ENCODE measurements at places on chromosomes 16 and 17. TPM values are rescaled to one million over a fixed set of nuclear protein-coding genes. Genes with fewer than 3 reads are reported as not detected.

DNA sequence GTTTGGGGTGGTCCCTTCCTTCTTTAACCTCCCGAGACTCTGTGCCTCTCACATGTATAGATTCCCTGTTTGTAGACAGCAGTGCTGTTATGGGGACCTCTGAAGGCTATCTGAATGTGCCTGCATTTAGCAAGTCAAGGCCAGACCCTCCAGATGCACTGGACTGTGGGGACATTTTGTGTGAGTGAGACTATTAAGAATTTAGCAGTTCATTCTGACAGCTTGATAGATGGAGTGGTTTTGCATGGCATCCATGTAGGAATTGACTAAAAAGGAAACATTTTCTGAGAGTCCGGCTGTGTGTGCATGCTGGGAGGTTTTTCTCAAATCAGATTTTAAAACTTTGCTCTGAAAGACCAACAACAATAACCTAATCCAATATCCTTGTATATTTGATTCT is 226.3 kb downstream of the MSI2 start:
- H3K27me3 ChIP-seq = no peaks in the 10 kb centered on the region
- DNase-seq = peak; percentile 38
- no peaks in the 10 kb centered on the region for H3K36me3 ChIP-seq
- H3K4me3 ChIP-seq = peak overlapping the region; percentile 36

DNA sequence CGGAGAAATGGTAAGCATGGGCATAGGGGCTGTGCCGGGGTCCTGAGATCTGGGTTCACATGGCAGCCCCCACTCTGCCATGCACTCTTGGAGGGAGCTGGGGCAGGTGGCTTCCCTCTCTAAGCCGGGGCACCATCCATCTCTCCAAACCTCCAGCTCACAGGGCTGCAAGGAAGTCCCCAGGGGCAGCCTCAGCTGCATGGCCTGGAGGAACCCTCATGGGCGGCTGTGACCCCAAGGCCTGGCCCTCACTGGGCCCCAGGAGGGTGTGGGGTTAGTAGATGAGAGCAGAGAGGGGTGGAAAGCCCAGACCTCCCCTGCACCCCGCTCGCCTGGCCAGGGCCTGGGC is 2.6 kb downstream of the CTRB2 start:
- no peak for DNase-seq
- H3K4me3 ChIP-seq = no peak overlapping the region
- no peaks in the 10 kb centered on the region for H3K27me3 ChIP-seq
- H3K27ac ChIP-seq = no peak overlapping the region
- no peaks in the 10 kb centered on the region for H3K36me3 ChIP-seq
- no peaks in the 10 kb centered on the region for H3K4me1 ChIP-seq

CDR2L gene
- total RNA-seq = 23.9 TPM

DNA sequence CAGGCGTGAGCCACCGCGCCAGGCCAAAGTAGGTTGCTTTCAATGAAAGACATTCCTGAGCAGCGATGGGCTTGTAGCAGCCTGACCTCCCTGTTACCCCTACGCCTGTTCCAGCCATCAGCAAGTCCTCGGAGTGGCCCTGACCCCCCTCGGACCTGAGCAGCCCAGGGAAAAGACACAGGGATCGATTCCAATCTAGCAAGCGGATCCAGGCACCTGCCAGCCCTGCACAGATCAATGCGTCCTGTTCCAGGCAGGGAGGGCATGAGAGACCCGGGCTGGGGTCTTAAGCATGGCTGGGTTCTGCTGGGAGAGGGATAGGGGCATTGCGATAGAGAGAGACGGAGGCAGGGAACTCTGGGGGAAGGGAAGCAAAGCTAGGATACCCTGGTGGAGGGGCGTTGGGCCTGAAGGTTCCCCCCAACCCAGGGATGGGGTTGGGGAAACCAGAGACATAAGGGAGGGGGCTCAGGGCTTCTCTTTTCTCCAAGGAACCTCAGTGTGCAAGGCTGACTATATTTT is 21.9 kb downstream of the SRCIN1 start:
- H3K36me3 ChIP-seq = no peaks in the 10 kb centered on the region
- H3K4me3 ChIP-seq = no peak overlapping the region
- no peaks in the 10 kb centered on the region for H3K4me1 ChIP-seq
- peaks cover 7% of the 10 kb centered on the region for H3K27me3 ChIP-seq
- DNase-seq = no peak
- no peak overlapping the region for H3K27ac ChIP-seq

- DNase-seq = no peak
- no peaks in the 10 kb centered on the region for H3K4me1 ChIP-seq
- H3K27ac ChIP-seq = no peak overlapping the region
- H3K4me3 ChIP-seq = no peak overlapping the region
These were observed 144.1 kb downstream of the RBFOX3 start for GRCh38 chr17:79466562-79467350.

LPO gene
- total RNA-seq = not detected

ZNF750 gene
- total RNA-seq = not detected

ATXN7L3 gene
- total RNA-seq = 60.4 TPM

GRCh38 chr17:29959658-29960337 is 18.4 kb downstream of the EFCAB5 start:
- peaks cover 14% of the 10 kb centered on the region for H3K4me1 ChIP-seq
- H3K4me3 ChIP-seq = no peak overlapping the region
- no peaks in the 10 kb centered on the region for H3K27me3 ChIP-seq
- no peaks in the 10 kb centered on the region for H3K36me3 ChIP-seq

DNA sequence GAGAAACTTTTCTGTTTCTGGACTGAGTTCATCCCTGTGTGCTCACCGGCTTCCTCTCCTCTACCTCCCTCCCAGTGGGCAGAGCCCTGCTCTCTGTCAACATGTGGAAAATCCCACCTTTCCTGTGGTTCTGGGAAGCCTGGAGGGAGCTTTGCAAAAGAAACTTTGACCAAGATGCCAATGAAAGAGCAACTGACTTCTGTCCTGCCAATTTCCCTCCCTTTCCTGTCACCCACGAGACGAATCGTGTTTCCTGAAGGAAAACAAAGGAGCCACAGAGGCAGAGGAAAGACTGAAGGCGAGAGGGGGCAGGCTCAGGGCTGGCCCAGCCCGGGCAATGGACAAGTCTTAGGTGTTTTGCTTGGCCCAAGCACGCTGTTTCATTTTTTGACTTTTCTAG is 82.8 kb downstream of the PLCG2 start:
- H3K27ac ChIP-seq = no peak overlapping the region
- no peak overlapping the region for H3K4me3 ChIP-seq
- no peaks in the 10 kb centered on the region for H3K4me1 ChIP-seq
- DNase-seq = no peak
- no peaks in the 10 kb centered on the region for H3K36me3 ChIP-seq

DNA sequence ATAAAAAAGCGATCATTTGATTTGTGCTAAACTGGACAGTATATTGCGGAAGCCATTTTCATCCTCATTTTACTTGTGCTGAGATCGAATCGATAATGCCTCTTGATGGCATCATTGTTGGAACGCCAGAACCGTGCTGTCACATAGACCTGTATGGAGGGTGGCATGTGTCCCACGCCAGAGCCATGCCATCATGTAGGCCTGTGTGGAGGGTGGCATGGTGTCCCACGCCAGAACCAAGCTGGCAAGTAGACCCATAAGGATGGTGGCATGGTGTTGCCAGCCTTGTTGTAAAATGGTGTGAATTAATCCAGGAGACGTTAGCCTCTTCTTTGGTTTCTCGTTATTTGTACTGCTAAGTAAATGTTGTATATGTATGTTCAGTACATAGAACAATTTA is 222.7 kb upstream of the CHMP6 start:
- no peaks in the 10 kb centered on the region for H3K27me3 ChIP-seq
- no peak overlapping the region for H3K27ac ChIP-seq
- peaks cover 7% of the 10 kb centered on the region for H3K4me1 ChIP-seq
- no peak for DNase-seq
- no peak overlapping the region for H3K4me3 ChIP-seq

TP53TG3B gene
- not detected for total RNA-seq

DNA sequence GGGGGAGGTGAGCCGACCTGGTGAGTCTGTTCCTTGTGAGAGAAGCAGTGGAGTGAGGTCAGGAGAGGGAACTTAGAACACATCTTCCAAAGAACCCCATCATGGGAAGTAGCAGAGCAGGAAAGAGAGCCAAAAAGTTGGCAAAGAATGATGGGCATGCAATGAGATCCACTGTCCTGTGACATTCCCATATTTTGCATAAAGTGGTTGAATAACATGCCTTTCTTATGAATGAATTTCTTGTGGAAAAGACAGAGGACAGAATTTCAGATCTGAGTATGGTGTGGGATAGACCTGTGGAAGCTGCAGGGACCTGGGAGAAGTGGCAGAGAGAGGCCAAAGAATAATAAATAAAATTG is 41.3 kb downstream of the TMEM100 start:
- no peak overlapping the region for H3K27ac ChIP-seq
- H3K4me1 ChIP-seq = no peaks in the 10 kb centered on the region
- H3K4me3 ChIP-seq = no peak overlapping the region
- no peaks in the 10 kb centered on the region for H3K27me3 ChIP-seq

GRCh38 chr16:84544031-84544773 is 39.7 kb upstream of the MEAK7 start:
- H3K4me1 ChIP-seq = no peaks in the 10 kb centered on the region
- DNase-seq = peak; percentile 19
- no peak overlapping the region for H3K27ac ChIP-seq
- H3K27me3 ChIP-seq = no peaks in the 10 kb centered on the region
- no peak overlapping the region for H3K4me3 ChIP-seq

ST6GALNAC1 gene
- total RNA-seq = not detected

DNA sequence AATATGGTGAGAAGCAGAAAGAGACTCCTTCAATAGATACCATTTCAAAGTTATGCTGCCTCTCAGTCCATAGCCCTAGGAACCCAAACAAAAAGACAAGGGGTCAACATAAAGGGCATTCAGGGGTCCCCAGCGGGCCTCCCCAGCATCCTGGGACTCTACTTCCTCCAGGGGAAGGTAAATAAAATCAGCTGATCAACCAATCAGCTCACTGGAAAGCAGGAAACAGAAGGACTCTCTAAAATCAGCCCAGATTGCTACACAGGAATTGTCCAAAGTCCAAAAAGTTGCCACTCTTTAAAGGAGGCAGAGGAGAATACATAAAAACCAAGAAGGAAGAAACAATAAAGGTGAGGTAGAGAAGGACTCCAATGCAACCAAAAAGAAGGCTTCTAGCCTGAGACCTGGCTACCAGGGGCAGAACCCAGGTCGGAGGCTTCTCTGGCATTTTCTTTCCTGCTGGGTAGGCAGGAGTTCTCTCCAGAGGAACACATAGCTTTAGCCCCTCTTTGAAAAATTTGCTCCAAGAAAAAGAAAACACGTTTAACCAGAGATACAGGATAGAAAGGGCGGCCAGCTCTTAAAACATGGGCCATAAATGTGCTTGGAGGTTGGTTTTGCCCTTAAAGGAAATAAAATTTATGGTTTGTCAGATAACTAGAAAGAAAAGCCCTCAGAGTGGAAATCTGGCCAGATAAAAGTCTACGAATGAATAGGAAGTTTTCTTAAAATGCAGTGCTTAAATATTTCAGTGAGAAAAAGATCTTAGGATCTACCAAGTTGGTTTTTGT is 404.6 kb downstream of the SOX9 start:
- no peaks in the 10 kb centered on the region for H3K36me3 ChIP-seq
- no peaks in the 10 kb centered on the region for H3K4me1 ChIP-seq

GRCh38 chr16:67246081-67246755 is 1.1 kb downstream of the FHOD1 start:
- H3K36me3 ChIP-seq = no peaks in the 10 kb centered on the region
- H3K27ac ChIP-seq = peak overlapping the region; percentile 94
- no peaks in the 10 kb centered on the region for H3K27me3 ChIP-seq

GRCh38 chr17:67417507-67417906 is 40.4 kb downstream of the PITPNC1 start:
- no peaks in the 10 kb centered on the region for H3K36me3 ChIP-seq
- no peaks in the 10 kb centered on the region for H3K27me3 ChIP-seq
- DNase-seq = no peak
- H3K4me1 ChIP-seq = peaks cover 10% of the 10 kb centered on the region

CD300LG gene
- total RNA-seq = not detected

DBNDD1 gene
- 3.1 TPM for total RNA-seq
